ENCODE measurements at places on chromosomes 4 and X. TPM values are rescaled to one million over a fixed set of nuclear protein-coding genes. Genes with fewer than 3 reads are reported as not detected.

The EDNRA gene
- not detected for total RNA-seq

The AREG gene
- total RNA-seq: 0.49 TPM

- no peak for DNase-seq
Observed at GRCh38 chr4:153204247-153204671, at the start of gene TRIM2. Gene TRIM2 (plus strand): TSS chr4:153204443. CDS start chr4:153204531, 88 bp downstream.

DNA sequence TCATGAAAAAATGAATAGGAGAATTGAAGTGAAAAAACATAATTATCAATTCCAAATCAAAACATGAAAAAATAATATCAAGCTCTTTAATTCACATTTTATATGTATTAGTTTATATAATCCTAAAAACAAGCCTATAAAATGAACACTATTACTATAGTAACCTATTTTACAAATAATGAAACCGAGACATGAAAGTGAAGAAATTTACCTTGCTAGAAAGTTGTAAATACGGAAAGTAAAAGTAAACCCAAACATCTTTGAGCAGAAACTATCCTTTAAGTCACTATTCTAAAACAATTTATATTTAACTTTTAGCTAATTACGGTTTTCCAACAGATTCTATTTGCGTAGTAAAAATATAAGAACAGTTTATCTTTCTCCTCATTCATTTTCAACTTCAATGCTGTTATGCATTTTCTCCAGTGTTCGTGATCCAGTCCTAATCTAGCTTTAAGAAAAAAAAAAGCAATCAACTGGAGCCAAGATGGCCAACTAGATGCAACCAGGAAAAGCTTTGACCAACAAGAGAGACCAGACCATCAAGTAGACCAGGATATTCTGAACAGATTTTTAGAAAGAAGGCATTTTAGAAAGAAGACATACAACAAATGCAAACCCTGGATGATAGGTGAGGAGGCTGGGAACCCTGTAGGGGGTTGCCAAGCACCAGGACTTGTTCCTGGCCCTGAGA is 67.0 kb downstream of the DDX53 start:
- DNase-seq: no peak

DNA sequence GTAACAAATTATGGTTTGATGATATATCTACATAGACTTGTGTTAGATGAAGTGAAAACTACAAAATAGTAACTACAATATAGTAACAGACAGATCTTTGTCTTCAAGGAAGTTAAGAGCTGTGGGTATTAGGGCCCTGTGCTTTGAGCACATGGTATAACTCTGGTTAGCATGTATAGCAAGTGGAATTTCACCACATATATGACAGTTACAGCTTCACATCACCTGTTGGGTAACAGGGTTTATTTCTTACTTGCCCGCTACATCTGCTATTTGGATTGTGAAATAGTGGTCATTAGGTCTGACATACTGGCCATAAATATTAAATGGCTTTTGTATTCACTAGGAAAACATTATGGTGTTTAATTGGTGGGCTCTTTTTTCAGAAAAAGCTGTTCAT is 20.2 kb downstream of the OFD1 start:
- no peak for DNase-seq

DNA sequence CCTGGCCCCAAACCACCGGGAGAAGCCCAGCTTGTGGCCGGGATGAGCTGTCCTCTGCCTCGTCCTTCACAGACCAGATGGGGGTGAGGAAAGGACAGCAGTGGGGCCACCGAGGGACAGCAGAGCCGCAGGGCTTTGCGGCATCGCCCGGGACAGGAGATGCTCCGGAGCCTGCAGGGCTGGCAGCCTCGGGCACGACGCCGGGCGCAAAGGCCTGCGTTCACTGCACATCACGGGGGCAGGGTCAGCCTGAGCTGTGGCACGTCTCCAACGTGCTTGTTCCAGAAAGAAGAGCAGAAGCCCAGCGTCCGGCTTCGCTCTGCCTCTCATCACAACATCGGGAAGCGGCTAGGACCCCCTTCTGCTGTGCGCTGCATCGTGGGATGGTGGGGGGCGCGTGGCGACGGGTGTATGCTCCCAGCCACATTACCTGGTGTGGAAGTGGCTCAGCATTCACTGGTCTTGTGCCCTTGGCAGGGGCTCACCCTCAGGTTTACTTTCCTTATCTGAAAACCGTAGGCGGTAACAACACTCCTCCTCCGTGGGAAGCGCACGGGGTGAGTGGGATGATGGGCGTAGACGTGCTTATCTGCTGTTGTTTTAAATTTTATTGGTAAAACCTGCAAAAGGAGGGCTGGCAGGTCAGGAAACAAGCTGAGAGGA is 7.4 kb downstream of the TADA2B start:
- no peak for DNase-seq

DNA sequence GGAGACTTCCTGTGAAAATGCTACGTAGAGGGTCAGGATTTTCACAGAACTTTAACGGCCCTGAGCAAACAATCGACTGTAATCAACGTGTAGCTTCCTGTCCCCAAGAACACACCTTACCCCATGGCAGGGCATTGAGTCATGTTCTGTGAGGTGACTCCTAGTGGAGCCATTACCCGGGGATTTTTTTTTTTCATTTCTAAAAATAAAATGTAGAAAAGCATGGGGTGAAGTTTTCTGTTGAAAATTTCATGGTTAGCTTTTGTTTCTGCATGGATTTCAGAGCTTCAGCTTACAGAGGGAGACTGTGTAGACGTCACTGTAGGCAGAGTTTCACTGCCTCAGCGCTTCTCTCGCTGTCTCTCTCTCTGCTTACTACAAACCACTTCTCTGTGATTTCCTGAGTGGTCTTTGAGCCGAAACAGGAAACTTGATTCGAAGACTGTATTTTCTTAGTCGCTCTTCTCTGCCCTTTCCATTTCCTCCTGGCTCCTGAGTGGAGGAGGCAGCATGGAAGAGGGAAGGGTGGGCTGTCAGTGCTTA is 111.7 kb downstream of the NFKB1 start:
- DNase-seq: no peak

DNA sequence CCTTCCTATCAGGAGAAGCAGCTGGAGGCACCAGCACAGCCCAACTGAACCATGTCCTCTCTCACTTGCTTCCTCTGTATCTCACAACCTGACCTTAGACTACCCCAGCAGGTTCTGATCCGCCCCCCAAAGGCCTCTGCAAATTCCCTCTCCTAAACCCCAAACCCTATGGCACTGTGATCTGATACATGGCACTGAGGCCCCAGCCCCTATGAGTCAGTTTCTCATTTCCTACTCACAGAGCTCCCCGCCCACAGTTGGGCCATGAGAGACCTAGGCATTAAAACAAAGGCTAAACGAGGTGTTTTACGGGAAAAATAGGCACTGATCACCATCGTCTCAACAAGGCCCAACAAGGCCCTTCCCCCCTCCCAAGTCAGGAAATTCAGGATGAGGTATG is 19.1 kb downstream of the SASH3 start:
- DNase-seq: no peak

DNA sequence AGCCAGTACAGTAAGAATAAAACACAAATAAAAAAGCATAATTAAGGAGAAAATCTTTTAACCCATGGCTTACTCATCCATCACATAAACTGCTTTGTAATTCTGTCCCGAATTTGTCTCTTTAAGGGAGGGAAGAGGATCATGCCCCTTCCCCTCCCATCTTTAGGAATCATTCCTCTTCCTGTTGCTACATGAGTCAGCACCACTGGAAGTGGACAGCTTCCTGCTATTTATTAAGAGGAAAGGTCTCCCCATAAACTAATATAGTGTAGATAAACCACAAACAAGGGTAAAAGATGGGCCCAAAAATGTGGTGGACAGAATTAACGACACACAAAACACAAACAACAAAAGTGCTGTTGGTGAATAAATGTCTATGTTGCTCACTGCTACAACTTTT is 75.8 kb downstream of the PPP3CA start:
- DNase-seq: no peak

Measured in activated naive CD4-positive, alpha-beta T cell treated with anti-CD3 and anti-CD28 coated beads, Interleukin-2, amount 50 U/mL, for 72 hours (primary cell).